ENCODE measurements at places on chromosomes 7 and 10.

DNA sequence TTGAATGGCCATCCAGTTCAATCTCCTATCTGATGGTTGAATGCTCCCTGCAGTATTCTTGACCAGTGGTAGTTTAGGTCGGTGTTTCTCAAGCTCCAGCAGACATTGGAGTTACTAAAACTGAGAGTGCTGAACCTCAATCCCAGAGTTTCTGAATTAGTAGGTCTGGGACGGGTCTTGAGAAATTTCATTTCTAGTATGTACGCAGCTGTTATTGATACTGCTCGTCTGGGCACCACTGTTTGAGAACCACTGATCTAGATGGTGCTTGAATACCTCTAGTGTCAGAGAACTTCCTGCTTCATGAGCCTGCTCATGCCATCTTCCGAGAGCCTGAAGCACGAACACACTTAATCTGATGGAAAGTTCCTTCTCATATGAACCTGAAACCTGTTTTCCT lies 99.4 kb upstream of the CREB5 start:
- DNase-seq: no peak

DNA sequence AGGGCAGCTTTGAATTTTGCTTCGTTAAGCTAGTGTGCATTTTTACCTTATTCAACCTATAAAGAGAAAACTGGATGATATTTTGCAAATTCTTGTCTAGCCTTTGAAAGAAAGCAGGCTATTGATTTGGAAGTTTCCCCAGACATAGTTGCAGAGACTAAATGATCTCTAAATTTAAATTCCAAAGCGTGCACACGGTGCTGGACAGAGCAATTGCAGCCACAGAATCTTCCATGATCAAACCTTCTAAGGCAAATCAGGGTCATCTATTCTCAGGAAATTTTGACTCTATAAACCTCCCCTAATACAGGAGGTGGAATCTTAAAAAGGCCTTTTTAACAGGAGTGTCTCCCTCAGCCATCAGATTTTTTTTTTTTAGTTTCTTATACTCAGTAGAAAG lies 159.9 kb downstream of the MDFIC start:
- DNase-seq: no peak

DNA sequence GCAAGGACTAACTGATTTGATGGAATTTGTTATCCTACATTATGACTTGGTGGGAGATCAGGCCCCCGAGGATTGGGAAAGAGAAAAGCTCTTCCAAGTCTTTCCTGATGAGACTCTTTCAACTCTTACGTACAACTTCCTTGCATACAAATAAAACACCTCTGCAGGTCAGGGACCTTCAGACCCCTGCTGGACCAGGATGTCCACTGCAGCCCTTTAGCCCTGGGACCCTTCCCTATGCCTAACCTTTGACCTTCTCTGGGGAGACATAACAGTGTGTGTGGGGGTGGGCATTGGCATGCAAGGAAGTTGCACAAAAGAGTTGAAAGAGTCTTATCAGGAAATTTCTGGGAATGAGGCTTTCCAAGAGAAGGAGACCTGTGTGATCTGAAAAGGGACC lies 859.4 kb downstream of the TYW1 start:
- DNase-seq: no peak

- no peak for DNase-seq
Measured at GRCh38 chr10:29249018-29249417, 39.9 kb upstream of the LYZL1 start.

GRCh38 chr7:74021546-74022320 lies 6.2 kb upstream of the ELN start:
- DNase-seq: no peak

DNA sequence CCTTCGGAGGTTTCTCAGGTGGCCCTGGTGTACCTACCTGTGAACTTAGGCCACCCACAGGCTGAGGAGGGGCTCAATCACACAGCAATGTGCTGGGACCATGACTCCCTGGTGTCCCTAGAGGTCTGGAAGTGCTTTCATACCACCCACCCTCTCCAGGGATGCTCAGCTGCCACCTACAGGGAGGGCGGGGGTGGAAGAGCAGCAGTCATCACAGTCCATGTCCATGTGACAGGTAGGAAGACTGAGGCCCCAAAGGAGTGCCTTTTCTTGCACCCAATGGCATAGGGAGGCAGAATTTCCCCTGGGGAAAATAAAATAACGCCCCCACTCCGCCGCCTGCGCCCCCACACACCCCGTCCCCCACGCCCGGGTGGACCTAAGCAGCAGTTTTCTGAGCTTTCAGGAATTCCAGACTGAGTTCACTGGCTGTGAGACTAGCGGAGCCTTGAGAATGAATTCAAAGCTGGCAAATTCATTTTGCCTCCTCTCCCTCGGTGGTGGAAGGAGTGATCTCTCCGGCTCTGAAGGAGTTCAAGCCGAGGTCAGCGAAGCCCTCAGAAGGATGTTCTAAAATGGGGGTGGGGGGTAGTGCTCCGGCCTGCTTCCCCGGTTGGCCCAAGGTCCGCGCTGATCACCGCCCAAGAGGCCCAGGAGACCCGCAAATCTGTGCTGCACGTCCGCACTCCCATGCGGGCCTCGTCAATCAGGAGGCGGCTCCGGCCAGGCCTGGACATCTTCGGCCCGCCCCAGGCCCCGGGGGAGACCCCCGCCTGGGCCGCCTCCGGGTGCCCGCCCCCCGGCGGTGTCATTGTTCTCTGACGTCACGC lies 2.1 kb upstream of the ZMIZ1 start:
- DNase-seq: peak; percentile 45

DNA sequence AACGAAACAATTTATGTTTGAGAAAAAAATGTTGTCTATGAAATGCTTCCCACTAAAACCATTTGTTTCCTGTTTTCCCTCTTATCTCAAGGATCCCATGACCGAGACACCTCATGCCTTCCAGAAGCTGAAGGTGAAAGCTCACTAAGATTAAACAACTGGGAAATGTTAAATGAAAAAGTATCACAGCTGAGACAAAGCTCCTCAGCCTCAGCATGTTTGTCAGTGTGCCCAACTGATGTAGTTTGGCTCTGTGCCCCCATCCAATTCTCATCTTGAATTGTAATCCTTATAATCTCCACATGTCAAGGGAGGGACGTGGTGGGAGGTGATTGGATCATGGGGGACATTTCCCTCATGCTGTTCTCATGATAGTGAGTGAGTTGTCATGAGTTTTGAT lies 327.3 kb downstream of the HTR7 start:
- no peak for DNase-seq

GRCh38 chr10:45428611-45429510 lies 54.8 kb downstream of the ALOX5 start:
- DNase-seq: no peak

DNA sequence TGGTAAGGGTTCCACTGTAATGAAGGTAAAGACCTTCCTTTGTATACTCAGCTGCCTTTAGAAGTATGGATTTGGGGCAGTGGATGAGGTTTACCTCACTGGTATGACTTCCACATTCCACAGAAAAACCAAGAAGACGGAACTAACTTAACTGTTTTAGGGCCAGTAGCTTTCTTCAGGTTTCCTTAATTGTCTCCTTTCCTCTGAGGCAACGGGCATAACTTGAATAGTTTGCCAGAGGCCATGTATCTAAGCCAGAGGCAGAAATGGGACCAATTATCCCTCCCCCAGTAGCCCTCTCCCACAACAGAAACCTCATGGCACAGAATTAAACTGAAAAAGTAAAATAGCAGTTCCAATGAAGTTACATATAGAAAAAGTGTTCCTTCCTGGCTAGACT lies 281.7 kb downstream of the PHTF2 start:
- no peak for DNase-seq

DNA sequence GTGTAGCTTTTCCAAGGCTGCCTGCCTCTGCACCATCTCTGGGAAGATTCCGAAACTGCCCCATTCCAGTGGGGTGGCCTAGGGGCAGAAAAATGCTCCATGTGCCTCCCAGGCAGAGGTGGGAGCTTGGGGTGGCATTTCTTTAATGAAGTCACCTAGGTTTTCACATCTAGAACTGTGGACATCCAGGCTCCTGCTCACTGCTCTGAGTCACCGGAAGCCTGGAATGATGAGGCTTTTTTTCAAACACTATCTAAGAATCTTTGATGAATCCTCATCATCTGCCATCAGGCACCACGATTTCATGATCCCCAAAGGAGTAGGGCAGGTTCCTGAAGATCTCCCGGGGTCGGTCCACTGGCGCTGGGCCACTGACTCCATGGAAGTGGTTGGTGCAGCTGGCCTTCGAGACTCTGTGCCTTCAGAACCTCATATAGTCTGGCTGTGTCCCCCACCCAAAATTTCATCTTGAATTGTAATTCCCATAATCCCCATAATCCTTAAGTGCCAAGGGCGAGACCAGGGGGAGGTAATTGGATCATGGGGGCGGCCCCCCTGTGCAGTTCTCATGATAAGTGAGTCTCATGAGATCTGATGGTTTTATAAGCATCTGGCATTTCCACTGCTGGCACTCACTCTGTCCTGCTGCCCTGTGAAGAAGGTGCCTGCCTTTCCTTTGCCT lies 37.1 kb downstream of the MTURN start:
- DNase-seq: no peak

GRCh38 chr7:71439321-71439720 lies 307.4 kb downstream of the GALNT17 start:
- DNase-seq: no peak

- no peak for DNase-seq
Measured at GRCh38 chr7:139673230-139673629, 104.6 kb downstream of the HIPK2 start.

- no peak for DNase-seq
Measured at GRCh38 chr7:126450269-126450671, 802.5 kb downstream of the GRM8 start.

All from erythroblast (primary cell).